ENCODE measurements at places on chromosomes 5 and 9.

DNA sequence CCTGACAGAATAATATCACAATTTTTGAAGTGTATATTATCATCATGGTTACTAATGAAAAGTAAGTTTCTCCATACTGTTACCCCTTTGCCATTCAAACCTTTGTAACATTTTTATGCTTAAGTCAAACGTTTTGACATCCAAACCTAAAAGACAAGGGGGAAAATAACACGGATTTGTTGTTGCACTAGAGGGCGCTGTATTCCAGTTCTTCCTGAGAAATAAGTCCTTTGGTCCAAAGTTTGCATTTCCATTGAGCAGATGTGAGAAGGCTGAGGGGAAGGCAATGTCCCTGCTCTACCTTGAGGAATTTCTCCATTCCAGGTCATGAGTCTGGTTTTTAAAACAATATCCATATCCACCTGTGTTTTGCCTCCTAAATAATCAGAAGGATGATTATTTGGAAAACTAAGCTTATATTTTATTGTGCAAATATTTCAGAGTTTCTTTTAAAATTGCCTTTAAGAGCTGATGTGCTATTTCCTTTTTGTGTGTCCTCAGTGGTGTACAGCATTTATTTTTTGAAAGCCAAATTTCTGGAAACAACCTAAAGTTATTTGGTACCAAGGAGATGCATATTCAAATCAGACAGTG is 9.7 kb downstream of the LECT2 start:
- peak; percentile 87 for DNase-seq

GRCh38 chr9:78292716-78293497 is 4.0 kb upstream of the PSAT1 start:
- no peak for DNase-seq

GRCh38 chr9:69175486-69175885 is 1.4 kb downstream of the TJP2 start:
- DNase-seq: no peak

DNA sequence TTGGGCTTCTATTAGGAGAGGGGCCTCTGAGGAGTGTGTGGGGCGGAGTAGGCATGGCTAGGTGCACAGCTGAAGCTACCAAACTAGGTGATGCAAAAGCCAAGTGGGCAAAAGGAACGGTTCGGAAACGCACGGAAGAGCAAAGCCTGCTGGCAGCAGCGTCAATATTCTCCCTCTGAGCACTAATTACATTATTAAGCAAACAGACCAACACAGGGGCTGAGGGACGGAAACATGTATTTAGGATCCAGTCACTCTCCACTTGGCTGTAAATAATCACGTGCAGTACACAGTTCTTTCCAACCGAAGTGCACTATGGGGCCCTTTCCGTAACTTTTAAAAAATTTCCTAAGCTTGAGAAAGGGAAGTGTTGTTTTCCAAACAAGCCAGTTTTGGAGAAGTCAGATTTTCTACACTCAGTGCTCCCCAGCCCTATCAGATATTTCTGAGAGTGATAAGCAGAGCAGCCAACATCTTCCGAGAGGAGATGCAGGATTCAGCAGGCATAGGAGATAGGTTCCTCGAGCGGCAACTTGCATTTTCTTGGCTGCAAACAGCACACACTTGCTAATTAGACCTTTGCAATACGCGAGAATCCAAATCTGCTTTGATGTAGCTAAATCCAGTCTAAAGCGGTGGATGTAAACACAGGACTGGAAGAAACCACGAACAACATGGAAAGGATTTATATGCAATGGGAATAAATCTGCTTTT is 217.2 kb upstream of the TBCA start:
- no peak for DNase-seq

- no peak for DNase-seq
Measured at GRCh38 chr5:137360607-137361006, 138.5 kb downstream of the SPOCK1 start.

DNA sequence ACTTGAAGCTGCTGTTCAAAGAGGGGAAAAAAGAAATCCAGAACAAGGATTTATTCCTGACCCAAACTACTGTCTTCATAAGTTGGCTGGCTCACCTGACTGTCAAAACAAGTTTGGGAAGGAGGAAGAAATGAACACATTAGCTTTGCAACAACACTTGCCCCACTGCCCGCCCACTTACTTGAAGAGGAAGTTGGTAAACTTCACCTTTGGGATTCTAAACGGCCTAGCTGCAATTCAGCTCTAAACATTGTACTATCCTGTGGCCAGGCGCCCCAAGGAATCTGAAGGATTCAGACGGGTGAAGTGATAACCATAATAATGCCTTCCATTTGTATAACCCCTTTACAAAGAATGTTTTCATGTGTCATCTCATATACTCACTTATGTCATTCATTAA is 199.4 kb downstream of the ARRDC3 start:
- no peak for DNase-seq

DNA sequence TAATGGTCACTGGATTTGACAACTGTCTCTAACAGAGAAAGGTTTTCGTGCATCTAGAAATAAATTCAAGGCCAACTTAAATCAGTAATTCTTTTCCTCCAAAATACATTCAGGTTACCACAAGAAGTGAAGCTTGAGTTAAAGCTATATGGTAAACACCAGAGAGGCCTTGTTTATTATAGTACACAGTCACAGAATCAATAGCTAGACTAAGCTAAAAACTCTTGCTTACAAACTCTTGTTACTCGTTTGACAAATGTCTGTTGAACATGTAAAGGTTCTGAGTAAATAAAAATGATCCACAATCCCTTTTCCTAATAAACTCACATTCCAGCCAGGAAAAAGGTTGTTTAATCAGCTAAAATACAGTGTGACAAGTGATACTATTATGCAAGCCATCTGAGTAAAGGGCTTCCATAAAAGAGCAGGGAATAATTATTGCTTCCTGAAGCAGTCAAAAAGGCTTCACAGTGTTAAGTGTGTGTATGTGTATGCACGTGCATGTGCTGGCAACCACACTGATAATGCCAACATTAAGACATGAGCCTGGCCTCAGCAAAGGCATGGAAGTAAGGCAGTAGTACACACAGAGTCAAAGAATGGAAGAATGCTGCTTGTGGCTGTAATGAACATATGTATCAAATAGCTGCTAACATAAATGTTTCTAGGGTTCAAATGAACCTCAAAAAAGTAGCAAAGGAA is 12.8 kb downstream of the PTAR1 start:
- no peak for DNase-seq

GRCh38 chr5:76500633-76501393 is 97.7 kb downstream of the IQGAP2 start:
- no peak for DNase-seq

GRCh38 chr9:110952540-110952859 is 85.8 kb downstream of the LPAR1 start:
- DNase-seq: no peak

DNA sequence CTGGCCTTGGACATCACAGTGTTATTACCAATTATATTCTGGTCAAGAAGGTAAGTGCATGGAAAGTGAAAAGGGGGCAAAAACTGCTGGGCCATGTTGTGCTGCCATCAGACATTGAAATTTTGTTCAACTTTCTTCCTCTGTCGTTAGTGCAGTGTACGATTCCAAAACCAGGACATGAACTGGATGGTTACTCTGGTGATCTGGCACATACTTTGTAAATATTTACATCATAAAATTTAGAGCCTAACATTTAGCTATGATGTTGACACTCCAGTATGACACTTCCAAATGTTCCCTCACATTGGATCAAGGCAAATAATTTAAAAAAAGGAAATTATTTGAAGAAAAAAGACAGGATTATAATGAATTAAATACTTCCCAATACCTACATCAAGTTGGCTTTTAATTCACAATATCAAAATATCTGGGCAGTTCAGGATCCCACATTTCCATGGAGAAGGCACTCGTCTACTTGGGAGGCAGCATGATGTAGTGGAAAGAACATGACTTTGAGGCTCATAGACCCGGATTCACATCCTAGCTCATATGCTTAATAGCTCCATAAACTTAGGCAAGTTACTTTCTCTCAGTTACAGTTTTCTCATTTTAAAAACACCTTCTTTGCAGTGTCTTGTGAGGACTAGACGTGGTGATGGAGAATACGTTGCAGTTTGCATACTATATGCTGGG is 342.5 kb upstream of the MPDZ start:
- DNase-seq: no peak

DNA sequence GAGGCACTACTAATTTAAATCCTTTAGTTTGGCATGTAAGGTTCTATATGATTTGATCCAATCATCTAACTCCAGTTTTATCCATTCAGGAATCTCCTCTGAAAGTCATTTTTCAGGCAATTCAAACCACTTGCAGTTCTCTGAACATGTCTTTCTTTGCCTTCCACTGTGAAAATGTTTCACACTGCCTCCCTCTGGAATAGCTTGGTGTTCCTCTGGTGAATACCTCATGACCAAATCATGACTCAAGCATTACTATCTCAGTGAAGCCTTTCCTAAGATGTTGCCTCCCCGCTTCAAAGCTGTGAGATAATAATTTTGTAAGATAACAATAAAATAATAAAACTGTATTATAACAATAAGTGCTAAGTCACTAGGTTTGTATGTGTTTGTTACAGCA is 981.1 kb downstream of the DTWD2 start:
- DNase-seq: peak; percentile 35

DNA sequence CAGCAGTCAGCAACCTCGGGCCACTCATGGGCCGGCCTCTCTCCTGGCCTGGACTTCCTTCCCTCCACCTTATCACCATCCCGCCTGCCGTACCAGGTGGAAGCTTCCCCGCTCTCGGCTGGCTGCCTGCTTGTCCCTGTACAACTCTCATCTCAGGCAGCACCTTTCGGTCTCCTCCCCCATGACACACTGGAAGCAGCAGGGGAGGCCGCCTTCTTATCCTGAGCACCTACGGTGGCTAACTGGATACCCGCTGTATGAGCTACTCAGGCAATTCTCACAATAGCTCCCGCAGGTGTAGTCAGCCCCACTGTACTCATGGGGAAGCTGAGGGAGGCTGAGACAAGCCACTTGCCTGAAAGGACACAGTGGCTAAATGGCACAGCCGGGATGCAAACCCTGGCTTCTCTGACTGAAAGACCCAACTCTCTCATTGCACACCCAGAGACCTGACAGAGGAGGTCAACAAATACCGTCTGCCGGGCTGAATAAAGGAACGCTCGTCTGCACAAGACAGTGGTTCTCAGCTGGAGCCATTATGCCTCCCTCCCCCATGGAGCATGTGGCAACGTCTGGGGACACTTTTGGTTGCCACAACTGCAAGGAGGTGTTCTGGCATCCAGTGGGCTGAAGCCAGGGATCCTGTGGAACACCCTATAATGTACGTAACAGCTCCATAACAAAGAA is 9.6 kb downstream of the STK10 start:
- no peak for DNase-seq

DNA sequence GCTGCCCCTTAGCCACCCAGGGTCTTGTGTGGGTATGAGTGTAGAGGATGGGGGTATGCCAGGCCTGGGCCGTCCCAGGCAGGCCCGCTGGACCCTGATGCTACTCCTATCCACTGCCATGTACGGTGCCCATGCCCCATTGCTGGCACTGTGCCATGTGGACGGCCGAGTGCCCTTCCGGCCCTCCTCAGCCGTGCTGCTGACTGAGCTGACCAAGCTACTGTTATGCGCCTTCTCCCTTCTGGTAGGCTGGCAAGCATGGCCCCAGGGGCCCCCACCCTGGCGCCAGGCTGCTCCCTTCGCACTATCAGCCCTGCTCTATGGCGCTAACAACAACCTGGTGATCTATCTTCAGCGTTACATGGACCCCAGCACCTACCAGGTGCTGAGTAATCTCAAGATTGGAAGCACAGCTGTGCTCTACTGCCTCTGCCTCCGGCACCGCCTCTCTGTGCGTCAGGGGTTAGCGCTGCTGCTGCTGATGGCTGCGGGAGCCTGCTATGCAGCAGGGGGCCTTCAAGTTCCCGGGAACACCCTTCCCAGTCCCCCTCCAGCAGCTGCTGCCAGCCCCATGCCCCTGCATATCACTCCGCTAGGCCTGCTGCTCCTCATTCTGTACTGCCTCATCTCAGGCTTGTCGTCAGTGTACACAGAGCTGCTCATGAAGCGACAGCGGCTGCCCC is 2.6 kb downstream of the SLC35A4 start:
- no peak for DNase-seq

GRCh38 chr9:104606152-104606551 is 725 bp upstream of the OR13C2 start:
- no peak for DNase-seq

DNA sequence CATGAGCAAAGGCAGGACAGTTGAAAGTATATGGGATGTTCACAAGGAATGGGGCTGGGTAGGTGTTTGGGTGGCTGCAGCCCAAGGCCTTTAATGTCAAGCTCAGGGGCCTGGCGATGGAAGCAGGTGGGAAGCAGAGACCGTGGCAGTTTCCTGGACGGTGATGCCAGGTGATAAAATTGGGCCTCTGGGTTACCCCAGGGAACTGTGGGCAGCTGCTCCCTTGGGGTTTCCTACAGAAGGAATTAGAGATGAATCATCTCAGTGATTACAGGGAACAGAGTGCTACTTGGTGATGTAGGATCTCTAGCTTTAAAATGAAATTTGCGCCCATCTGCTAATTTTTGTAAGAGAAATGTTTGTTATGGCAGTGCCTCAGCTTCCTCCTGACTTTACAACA is 39.2 kb downstream of the TSTD2 start:
- DNase-seq: no peak

GRCh38 chr5:10786835-10787234 is 25.8 kb upstream of the DAP start:
- no peak for DNase-seq

DNA sequence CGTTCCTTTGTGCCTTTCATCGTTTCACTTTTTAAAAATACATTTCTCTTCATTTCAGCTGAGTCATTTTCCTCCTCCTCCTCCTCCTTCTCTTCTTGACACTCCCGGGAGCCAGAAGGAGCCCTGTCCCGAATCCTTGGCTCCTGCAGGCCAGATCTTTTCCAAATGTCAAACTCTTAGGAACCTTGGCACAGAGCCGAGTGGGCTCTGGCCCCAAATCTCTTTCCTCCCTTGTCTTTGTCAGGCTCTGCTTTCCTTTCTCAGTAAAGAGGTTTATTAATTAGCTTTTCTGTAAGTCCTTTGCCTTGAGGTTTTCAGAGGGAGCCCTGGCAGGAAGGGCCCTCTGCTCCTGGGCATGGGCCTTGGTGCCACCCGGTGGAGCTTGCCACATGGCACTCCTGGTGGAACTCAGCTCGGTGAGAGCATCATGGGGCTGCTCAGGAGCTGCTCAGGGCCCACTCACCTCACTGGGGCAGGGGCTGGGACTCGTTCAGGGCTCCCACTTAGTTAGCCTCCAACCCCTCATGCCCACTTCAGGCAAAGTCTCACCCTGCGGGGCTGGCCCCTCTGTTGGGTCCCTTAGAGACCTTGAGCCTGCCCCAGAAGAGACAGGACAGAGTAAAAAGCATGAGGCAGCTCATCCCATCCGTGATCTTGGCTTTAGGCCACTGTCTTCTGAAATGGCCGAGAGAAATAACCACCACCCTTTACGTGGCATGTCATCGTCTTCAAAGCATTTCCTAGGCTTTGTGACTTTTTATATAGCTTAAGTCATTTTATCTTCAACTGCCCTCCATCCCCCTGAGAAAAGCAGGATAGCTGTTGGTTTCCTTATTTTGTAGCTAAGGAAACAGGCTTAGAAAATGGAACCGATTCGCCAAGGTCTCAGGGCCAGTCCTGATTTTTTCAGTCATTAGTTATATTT is 17.1 kb downstream of the STC2 start:
- no peak for DNase-seq

- DNase-seq: peak; percentile 54
Measured at GRCh38 chr5:123371575-123372179, 51.5 kb downstream of the CEP120 start.

- no peak for DNase-seq
Measured at GRCh38 chr5:29924107-29924506, 1269.4 kb upstream of the CDH6 start.

- DNase-seq: no peak
Measured at GRCh38 chr9:2771661-2772060, 54.4 kb downstream of the KCNV2 start.

All from SK-MEL-5 (cell line).